Upper lobe of left lung (tissue), 6 donors: ENCODE measurements at places on chromosomes 1 and 21. TPM values are rescaled to one million over a fixed set of nuclear protein-coding genes. Genes with fewer than 3 reads are reported as not detected.

The COL9A2 gene
- 4.3 TPM for total RNA-seq

- H3K27ac ChIP-seq, result no peak overlapping the region
- H3K4me1 ChIP-seq, result no peaks in the 10 kb centered on the region
- H3K36me3 ChIP-seq, result no peaks in the 10 kb centered on the region
- H3K27me3 ChIP-seq, result no peaks in the 10 kb centered on the region
- DNase-seq, result no peak
These were observed 55.0 kb upstream of the GCLM start for GRCh38 chr1:93964096-93964776.

- H3K4me3 ChIP-seq, result peak overlapping the region; percentile 3
- no peaks in the 10 kb centered on the region for H3K27me3 ChIP-seq
- H3K36me3 ChIP-seq, result no peaks in the 10 kb centered on the region
These were observed 553.0 kb downstream of the SMYD3 start for GRCh38 chr1:245953876-245954660.

- H3K27ac ChIP-seq, result peak overlapping the region; percentile 74
- DNase-seq, result no peak
- H3K4me3 ChIP-seq, result no peak overlapping the region
- no peaks in the 10 kb centered on the region for H3K36me3 ChIP-seq
- H3K4me1 ChIP-seq, result peaks cover 36% of the 10 kb centered on the region
These were observed 37.8 kb upstream of the TLR5 start for GRCh38 chr1:223180731-223181321.

The CYP4X1 gene
- total RNA-seq, result 8.9 TPM

GRCh38 chr21:32064281-32064910 lies 191.6 kb downstream of the HUNK start:
- no peak overlapping the region for H3K27ac ChIP-seq
- DNase-seq, result no peak
- no peaks in the 10 kb centered on the region for H3K4me1 ChIP-seq
- no peak overlapping the region for H3K4me3 ChIP-seq

DNA sequence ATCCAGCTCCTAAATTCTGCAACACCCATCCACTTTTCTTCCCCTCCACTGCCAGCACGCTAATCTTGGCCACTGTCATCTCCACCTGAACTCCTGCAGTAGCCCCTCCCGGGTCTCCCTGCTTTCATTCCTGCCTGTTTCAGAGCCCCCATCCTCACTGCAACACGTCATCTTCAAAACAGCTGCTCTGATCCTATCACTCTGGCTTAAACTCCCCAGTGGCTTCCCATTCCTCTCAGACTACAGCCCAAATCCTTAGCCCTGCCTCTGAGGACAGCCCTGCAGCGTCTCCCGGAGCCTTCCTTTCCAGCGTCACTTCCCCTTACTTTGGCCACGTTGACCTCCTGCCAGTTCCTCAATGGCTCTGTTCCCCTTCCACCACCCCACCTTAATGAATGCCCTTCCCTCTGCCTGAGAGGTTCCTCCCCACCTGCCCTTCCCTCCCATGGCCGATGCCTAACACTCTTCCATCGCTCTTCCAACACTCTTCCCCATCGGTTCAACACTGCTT lies 22.9 kb upstream of the IFNAR2 start:
- H3K27me3 ChIP-seq, result no peaks in the 10 kb centered on the region
- no peak overlapping the region for H3K4me3 ChIP-seq
- peaks cover 26% of the 10 kb centered on the region for H3K4me1 ChIP-seq
- H3K36me3 ChIP-seq, result no peaks in the 10 kb centered on the region
- no peak overlapping the region for H3K27ac ChIP-seq

The C1orf52 gene
- 22.2 TPM for total RNA-seq

DNA sequence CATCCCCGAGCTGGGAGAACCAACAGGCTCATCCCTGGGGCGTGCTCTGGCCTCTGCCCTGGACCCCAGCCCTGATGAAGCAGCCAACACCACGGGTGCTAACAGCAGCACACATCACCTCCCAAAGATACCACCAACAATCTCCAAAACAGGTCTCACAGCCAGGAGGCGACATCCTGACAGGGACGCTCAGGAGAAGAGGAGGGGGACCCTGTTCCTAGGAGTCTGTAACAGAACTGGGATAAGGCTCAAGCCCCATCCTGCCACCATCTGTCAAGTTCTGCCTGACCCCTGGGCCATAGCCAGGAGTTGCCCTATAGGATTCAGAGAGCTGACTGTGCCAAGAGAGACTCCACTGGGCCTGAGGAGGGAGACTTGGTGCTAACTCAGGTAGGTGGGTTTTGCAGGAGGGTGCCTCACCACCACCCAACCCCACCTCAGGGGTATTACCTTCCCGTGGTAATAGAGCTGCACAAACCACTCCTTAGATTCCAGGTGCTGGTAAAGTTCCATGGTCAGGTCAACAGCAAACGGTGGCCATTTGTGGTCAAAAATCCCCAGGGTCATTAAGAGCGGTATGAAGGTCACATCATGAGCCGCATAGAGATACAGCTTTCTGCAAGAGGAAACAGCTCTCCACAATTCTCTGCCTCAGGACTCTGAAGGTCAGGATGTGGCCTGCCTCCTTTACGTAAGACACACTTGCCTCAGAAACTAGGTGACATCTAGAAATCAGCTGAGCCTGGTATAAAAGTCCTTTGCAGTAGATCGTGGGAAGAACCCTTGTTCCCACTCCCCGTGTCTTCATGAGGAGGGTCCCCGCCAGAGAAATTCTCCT lies 22.3 kb downstream of the ACP6 start:
- DNase-seq, result peak; percentile 43
- no peak overlapping the region for H3K4me3 ChIP-seq
- no peaks in the 10 kb centered on the region for H3K4me1 ChIP-seq
- H3K27me3 ChIP-seq, result no peaks in the 10 kb centered on the region
- peak overlapping the region; percentile 3 for H3K27ac ChIP-seq

DNA sequence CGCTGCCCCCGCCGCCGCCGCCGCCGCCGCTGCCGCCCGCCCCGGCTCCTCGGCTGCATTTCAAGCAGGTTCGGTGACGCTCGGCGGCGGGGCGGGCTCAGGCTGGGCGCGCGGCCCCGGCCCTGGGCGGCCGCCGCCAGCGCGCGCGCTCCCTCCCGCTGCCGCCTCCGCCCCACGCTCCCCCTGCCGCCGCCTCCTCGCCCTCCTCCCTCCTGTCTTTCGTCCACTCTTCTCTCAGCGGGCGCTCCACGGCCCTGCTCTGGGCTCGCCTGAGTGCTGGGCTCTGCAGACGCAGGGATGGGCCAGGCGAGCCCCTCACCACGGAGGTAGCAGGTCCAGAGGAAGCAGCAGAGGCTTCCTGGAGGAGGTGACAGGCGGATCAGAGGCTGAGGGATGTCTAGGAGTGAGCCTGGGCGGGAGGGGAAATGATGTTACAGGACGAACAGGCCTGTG lies at the start of gene LRP8:
Gene LRP8, minus strand, starts transcription at position 62 of the 453 bp plus-strand sequence. CDS start 158 bp downstream, outside the sequence.
- peak; percentile 68 for DNase-seq
- peak within 1 kb of the TSS; percentile 67 for H3K27ac ChIP-seq
- peaks cover 24% of the 10 kb centered on the region for H3K4me1 ChIP-seq
- no peaks in the 10 kb centered on the region for H3K36me3 ChIP-seq
- H3K27me3 ChIP-seq, result no peaks in the 10 kb centered on the region
- H3K4me3 ChIP-seq, result peak within 1 kb of the TSS; percentile 78

The ANGPTL3 gene
- not detected for total RNA-seq

- no peaks in the 10 kb centered on the region for H3K4me1 ChIP-seq
- DNase-seq, result no peak
- no peak overlapping the region for H3K4me3 ChIP-seq
- no peak overlapping the region for H3K27ac ChIP-seq
These were observed 5.0 kb upstream of the ILDR2 start for GRCh38 chr1:166980383-166980782.

GRCh38 chr1:21262293-21263051 lies 27.8 kb downstream of the ECE1 start:
- DNase-seq, result no peak
- H3K4me3 ChIP-seq, result no peak overlapping the region
- peak overlapping the region; percentile 83 for H3K27ac ChIP-seq

DNA sequence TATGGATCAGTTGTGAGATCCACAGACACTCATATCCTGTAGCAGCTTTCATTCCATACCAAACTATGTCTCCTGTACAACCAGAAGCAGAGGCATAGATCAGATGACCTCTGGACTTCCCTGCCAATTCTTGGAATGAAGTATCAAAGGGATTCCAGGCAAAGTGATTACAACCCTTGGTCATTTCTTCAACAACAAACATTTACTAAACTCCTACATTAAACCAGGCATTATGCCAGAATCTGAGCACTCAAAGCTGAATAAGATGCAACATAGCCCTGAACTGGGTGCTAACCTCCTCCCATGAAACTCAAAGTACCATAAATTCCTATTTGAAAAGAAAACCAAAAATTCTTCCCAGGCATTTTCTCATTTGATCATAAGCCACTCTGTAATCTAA lies 121.2 kb upstream of the SGIP1 start:
- DNase-seq, result no peak
- H3K36me3 ChIP-seq, result no peaks in the 10 kb centered on the region
- no peaks in the 10 kb centered on the region for H3K27me3 ChIP-seq

The PLEKHN1 gene
- 1.7 TPM for total RNA-seq
